ENCODE measurements at places on chromosomes 2 and 18.

GRCh38 chr2:237558961-237559641, 7.3 kb upstream of the PRLH start:
- peak; percentile 92 for DNase-seq

DNA sequence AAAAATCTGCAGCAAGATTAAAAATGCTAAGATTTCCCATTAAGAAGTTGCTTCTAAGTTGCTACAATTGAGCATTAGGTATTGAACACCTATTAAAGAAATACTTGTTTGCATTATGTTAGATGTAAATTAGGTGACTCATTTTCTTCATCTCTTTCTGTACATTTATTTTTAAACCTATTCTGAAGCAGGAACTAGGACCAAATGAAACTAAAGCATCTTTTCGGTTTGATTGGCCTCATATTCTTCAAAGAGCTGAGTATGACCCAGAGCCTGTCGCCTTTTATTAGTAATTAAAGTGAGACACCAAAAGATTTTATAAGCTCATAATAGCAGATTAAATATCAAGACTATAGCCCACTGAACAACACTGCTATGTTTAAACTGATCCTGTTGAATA, 83.4 kb upstream of the ZEB2 start:
- DNase-seq = no peak

- peak; percentile 73 for DNase-seq
Measured at GRCh38 chr2:20326163-20326780, 24.4 kb downstream of the PUM2 start.

DNA sequence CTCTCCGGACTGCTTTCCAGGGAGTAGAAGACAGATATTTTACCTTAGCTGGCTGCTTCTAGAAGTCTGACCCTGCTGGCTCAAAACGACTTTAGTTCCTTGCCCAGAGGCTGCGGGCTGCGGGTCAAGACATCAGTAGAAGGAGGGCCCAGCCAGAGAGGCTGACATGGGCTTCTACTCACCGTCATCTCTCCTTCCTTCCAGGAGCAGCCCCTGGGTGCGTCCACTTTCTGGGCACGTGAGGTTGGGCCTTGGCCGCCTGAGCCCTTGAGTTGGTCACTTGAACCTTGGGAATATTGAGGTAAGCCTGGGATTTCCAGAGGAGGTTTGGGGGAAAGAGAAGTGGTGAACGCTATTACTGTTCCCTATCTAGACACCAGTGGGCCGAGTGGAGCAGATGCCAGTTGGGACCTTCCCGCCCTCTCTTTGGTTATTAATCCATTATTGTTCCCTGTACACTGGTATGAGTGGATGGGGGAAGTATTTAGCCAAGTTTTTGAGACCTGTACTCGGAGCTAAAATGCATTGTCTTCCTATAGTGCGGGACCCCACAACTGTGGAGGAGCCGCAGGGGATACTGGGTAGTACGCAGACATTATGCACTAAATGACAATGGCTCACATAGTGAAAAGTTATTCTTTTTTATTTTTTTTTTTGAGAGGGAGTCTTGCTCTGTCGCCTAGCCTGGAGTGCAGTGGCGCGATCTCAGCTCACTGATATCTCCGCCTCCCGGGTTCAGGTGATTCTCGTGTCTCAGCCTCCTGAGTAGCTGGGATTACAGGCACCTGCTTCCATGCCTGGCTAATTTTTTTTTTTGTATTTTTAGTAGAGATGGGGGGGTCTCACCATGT, 26.3 kb upstream of the CASP8 start:
- no peak for DNase-seq

- DNase-seq = no peak
Measured at GRCh38 chr2:217456016-217456415, 546.8 kb downstream of the TNS1 start.

GRCh38 chr2:35374845-35375244, 980.7 kb upstream of the CRIM1 start:
- no peak for DNase-seq

- DNase-seq = peak; percentile 49
Measured at GRCh38 chr18:46677611-46678010, 20.6 kb upstream of the LOXHD1 start.

- DNase-seq = no peak
Measured at GRCh38 chr2:70516596-70516995, 37.0 kb downstream of the TGFA start.

DNA sequence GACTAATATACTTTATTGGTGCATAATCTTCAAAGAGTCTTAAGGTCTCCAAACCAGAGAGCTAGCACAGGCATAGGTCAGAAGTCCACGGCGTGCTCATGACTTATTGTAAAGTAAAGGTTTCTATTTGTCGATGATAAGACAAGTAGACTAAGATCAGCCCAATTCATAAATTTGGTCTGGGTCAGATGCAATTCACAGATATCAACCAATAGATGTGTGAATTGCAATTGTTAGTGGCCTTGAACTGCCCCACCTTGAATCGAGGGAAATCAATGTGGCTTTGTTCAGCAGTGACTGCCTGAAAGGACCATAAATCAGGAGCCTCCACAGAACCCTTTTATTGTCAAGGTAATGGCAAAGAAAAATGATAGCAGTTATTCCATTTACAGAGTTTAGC, 39.1 kb upstream of the CPS1 start:
- no peak for DNase-seq

DNA sequence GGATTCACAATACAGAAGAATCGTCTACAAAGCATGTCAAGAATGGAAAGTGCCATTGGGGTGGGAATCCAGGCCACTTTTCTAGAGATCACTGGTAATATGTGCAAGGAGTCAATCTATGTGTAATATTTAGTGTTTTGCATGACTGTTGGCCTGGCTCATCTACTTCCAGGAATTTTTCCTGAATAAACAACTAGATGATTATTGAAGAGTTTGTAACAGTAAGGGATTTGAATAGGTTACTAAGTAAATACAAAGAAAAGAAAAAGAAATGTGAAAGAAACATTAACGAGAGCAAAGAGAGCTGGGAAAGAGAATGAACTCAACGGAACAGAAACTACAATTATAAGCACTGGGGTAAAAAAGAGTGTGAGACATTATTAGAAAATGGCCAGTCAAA, 406.0 kb downstream of the TGIF1 start:
- no peak for DNase-seq

DNA sequence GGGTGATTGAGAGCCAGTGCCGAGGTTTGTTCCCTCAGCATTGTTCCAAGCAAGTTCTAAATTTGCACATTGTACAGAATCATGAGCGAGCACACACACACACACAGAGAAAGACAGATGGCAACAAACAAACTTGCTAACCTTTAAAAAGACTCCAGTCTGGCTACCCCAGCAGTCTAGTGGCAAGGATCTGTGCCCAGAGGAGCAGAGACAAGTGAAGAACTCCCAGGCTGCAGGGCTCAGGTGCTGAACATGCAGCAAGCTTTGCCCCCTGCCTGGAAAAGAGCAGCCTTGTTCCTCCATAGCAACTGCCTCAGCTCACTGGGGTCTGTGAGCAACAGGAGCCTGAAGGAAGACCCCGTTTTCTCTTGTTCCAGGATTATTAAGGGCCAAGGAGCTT, 169.2 kb upstream of the CCDC68 start:
- DNase-seq = no peak

DNA sequence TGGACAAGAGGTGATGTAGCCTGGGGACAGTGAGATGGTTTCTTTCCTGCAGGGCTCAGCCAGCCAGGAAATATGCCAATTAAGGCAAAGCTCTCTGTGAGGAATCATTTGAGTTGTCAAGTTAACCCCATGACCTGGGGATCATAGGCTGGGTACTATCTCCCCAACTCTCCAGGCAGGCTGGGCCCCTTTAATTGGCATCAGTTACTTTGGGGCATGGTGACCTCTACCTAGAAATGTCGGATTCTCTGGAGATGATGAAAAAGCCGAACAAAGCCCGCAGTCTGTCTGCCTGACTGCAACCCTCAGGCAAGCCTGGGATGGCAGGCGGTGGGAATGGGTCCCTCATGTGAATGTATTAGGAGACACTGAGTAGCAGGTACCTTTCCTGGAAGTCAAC, 193.5 kb upstream of the SMAD2 start:
- DNase-seq = no peak

GRCh38 chr2:133063775-133064174, 393.8 kb upstream of the LYPD1 start:
- no peak for DNase-seq

- peak; percentile 99 for DNase-seq
Measured at GRCh38 chr2:119678021-119678656, 862 bp upstream of the TMEM177 start.

- DNase-seq = no peak
Measured at GRCh38 chr2:71531522-71532047, 78.2 kb downstream of the DYSF start.

GRCh38 chr2:19673213-19673791, 228.5 kb downstream of the TTC32 start:
- DNase-seq = peak; percentile 63

GRCh38 chr2:233999182-233999581, 51.3 kb upstream of the SPP2 start:
- no peak for DNase-seq

DNA sequence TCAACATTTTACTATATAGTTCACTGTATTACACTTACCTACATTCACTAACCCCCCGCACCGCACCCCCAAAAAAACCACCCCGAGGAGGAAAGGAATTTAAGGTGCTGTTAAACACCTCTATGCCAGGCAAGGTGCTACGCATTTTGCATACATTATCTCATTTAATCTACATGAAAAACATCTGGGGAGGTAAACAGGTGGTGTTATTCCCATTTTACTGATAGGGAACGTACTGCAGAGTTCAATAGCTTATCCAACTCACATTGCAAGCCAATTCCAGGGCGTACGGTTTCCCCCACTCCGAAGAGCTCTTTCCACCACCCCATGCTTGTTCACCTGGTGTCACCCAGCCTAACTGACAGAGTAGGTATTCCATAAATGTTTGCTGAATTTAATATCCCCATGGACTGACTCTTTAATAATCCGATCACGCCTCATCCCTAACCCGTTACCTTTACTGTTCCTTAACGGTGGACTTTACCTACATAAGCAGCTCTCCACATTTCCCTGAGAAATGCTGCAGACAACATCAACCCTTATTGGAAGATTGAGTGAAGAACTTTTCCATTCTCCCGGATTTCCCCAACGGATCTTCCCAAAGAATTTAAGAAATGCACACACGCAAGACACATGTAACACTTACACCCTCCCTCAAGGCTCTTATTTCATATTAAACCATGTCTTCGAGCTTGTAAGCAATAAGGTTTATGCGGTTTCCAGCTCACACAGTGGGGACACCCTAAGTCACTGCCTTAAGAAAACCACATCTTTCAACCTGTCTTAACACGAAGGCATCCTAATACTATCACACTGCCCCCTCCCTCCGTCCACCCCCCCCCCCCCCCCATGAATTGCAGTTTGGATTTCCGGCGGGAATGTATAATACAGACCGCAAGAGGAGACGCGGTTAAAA, 1.2 kb downstream of the RAPH1 start:
- peak; percentile 9 for DNase-seq

DNA sequence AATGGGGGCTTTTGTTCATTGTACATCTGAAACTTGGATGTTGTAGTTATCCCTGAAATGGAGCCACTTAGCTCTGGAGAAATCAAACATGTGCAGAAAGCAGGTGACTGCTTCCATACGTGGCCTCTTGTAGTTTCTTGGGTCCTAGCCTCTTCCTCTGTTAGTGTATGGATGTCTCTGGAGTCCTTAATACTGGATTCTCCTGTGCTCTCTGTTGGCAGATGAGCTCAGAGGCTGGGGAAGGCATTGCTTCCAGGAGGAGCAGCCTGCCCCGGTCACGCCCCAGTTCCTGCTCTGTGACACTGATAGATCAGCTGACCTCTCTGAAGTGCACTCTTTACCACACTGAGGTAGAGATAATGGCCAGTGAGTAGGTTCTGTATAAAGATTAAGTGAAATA, 176.2 kb downstream of the LDLRAD4 start:
- DNase-seq = peak; percentile 26

DNA sequence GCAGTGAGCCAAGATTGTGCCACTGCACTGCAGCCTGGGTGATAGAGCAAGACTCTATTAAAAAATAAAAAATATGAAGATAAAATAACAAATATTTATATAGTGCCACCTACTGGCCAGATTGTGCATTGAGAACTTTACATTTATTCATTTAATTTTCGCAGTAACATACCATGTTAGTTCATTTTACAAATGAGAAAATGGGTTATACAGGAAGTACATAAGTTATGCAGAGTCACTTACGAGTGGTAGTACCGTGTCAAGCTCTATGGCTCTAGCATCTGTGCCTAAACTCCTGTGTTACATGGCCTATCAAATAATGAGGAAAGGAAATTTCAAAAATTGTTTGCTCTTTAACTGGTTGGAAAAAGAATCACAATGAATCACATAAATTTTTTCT, 27.9 kb downstream of the RIF1 start:
- DNase-seq = no peak

DNA sequence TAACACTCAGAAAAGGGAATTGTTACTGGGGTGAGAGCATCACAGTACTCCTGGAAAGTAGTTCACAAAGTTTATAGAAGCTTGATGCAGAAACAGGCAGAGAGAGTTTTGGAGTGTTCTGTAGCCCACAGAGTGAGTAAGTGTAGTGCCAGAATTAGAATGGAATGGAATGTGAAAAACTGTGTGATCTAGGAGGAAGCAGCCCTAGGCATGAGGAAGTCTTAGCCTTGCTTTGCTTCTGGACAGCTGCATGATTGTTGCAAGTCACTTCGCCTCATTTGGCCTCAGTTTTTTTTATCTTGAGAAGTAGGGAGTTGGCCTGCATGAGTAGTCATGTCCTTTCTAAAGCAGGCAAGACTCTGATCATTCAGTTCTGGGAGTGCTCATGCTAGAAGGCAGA, 10.9 kb downstream of the SERPINB12 start:
- DNase-seq = no peak

GRCh38 chr18:46031741-46032140, 40.3 kb downstream of the PSTPIP2 start:
- no peak for DNase-seq

- no peak for DNase-seq
Measured at GRCh38 chr2:19684516-19684915, 217.3 kb downstream of the TTC32 start.

GRCh38 chr18:79585395-79586370, 93.9 kb upstream of the CTDP1 start:
- DNase-seq = no peak

DNA sequence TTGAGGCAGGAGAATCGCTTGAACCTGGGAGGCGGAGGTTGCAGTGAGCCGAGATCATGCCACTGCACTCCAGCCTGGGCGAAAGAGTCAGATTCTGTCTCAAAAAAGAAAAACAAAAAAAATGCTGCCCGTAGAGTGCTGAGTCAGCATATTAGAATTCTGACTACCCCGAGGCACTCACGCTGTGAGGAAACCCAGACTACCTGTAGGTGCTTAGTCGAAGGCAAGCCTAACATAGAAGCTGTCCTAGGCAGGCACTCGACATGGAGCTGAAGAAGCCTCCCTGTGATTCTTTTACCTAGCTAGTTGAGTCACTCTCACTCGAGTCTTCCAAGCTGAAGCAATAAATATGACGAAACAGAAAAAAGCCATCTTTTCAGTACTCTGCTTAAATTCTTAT, 1323.2 kb upstream of the DDX18 start:
- DNase-seq = no peak

DNA sequence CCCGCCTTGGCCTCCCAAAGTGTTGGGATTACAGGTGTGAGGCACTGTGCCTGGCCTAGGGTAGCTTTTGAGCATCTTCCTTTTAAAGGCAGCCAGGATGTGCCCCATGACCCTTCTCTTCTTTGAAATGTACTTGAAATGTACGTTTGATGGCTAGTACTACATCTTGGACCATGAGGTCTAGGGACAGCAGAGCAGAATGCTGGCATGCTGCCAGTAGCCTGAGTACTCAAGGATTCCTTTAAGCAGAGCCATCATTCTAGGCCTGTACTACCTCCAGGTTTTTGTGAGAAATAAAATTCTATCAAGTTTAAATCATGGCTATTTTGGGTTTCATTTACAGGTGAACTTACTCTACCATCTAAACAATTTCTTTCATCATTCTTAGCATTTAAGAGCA, 2.9 kb upstream of the EML6 start:
- no peak for DNase-seq
